ENCODE measurements at places on chromosomes 7 and 10.

DNA sequence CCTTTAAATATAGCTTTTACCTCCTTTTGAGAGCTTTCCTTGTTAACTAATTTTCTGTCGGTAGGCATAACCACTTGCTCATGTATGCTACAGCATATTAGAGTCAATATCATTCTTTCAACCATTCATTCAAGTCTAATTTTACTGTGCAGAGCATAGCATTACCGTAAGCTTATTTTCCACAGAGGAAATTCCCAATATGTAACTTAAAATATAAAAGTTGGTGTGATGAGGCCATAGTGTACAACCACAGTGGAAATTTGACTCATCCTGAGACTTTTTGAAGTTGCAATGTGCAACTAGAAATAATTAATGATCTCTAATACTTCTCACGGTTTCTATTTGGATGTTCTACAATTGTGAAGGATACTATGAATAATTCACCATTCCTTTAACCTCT lies 80.6 kb upstream of the KLF6 start:
- DNase-seq = no peak

DNA sequence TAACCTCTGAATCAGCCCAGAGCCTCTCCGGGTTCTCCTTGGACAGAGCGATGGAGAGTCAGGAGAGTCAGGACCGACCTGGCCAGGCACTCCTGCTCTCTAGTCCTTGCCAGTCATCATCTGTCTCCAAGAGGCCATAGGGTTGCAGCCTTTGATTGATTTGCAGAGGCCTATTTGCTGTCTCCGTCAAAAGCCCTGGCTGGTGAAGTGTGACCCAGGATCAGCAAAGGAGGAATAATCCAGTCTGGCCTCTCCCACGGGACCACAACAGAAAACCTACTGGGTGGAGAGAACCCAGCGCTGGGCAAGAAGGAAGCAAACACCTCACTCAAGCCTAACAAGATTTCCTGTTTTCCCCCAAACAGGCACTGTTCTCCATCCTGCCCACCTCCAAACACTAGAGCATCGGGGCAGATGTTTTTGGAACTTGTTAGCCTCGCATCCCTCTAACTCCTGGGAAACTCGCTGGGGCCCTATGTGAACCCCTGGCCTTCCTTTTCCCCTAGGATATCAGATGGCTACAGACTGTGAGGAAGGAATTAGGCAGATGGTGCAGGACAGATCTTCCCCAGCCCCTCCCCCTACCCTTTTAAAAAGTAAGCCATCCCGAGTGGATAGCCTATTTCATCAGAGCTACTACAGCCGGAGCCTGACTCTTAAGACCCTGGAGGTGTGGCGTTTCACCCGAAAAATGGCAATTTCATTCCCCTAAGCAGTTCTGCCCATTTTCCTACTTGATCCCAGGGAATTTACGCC lies 54.3 kb downstream of the PODXL start:
- no peak for DNase-seq

GRCh38 chr7:126774077-126774476 lies 478.7 kb downstream of the GRM8 start:
- DNase-seq = no peak

DNA sequence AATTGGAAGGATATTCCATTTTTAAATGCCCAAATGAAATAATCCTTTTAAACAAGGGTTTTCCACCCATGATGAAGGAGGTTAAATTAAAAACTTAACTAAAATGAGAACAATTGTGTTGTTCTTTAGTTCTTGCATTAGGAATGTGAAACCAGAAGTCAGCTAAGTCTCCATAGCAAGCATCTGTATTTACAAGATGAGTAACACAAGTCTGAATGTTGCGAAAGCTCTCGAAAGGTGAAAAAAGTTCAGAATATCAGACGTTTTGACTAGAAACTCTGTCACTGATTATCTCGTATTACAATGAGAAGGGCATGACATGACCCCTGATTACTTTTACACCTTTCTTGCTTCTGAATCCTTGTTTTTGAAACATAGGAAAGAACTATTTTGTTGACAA lies 149.6 kb downstream of the BICC1 start:
- DNase-seq = no peak

DNA sequence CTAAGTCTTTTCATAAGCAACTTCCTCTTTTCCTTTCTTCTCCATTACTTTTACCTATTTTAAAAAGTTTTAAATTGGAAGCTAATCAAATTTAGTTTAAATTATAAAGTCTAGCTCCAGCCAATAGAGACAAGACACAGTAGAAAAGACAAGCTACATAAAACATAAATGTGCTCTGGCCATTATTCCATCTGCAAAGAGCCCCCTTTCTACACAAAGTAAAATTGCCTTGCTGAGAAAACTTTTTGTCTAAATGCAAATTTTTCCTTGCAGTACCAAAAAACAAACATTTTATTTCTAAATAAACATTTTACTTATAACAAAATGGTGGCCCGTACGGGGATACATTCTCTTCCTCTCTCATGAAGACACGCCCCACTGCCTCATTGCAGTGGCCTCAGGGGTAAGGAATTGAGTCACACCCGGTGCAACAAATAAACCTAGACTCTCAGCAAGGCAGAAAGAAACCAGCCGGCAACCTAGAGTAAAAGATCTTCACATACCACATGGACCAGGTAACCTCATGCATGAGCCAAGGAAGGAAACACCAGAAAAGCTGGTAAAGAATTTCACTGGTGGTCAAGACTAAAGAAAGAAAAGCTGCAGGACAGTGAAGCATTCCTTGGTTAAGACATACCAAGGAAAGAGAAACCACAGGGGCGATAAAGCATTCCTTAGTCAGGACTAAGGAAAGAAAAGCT lies 71.6 kb upstream of the ZNF746 start:
- DNase-seq = no peak

DNA sequence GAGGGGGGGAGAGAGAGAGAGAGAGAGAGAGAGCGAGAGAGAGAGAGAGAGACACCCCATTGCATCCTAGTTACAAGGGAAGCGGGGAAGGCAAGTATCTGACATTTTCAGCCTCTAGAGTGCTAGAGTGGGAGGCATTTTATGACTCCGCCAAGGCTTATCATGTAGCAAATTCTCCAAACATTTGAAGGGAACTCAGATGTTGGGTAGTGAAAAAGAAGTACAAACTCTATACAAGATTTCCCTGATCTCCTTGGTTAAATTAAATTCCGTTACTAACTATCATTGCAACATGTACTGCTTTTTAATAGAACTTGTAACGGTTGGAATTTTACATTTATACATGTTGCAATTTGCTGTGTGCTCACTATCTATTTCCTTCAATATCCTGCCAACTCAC lies 83.4 kb upstream of the FAM3C start:
- no peak for DNase-seq

DNA sequence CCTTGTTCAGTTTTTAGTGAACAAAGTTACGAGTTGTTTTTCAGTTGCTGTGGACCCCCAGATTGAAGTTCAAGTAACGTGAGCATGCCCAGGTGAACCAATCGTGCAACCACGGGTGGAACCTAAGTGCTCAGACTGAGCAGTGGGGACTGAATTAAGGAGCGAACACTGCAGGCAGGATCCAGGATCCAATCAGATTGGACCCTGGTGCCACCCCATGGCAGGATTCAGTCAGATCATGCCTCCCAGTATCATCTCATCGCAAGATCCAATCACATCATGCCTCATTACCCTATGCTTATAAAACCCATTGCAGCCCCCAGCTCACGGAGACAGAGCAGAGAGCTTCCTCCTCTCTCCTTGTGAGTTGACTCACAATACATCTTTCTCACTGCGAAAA lies 80.9 kb downstream of the PFKFB3 start:
- DNase-seq = no peak

DNA sequence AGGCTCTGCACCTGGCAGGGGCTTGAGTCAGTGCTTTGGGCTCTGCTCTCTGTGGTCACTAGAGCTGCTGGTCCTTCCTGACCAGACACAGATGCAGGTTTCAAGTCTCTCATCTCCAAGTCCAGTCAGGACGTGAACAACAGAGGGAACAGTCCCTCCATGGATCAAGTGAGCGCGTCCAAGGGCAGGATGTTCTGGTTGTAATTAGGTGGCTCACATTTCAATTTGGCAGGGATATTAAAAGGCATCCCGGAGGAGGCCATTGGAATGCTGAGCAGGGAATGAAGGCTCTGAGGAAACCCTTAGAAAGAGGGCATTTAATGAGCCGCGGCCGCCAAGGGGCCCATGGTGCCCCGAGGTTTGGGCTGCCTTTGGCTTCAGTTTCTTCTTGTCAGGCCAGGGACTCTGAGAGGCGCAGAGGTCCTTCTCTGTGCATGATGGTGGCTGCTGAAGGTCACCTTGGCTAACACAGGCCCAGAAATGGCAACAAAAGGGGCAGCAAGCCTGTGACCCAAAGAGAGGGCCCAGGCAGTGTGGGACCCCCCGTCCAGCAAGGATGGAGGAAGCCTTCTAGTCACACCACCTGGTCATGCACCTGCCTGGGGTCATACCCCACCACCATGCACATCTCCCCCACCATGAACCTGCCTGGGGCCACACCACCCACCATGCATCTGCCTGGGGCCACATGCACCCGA lies 30.7 kb upstream of the INPP5A start:
- no peak for DNase-seq

DNA sequence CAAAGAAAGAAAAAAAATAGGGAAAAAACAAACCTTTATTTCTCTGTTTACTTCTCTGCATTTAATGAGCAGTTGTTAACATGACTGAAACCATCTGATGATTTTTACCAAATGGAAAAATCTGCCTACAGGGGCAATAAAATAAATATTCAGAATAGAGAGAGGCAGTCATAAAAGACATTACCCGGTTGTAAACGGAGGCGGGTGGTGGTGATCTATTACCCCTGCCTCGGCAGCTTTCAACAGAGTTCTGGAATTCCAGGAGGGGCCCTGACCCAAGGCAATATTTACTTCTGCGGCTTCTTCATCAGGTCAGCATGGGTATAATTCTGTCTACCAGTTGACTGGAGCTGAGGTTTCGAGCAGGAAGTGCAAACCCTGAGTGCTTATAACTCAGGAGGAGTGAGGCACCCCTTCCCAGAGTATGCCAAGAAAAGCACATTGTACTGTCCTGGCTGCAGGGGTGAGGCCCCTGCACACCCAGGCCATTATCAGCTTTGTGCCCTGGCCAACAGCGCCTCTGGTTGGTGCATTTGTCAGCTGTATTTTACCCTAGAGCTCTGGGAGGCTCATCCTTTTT lies 8.2 kb upstream of the CXCL12 start:
- DNase-seq = no peak

DNA sequence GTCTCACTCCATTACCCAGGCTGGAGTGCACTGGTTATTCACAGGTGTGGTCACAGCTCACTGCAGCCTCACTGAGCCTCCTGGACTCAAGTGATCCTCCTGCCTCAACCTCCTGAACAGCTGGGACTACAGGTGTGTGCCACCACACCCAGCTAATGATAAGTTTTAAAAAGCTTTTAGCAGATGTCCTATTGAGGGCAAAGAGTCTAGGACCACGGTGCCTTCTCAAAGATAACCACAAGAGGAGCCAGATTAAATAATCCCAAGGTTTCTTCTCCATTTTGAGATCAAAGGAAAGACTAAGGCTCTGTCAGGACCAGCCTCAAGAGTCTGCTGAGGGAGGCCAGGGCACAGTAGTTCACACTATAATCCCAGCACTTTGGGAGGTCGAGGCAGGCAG lies 4.7 kb downstream of the ATP5MF start:
- DNase-seq = no peak

DNA sequence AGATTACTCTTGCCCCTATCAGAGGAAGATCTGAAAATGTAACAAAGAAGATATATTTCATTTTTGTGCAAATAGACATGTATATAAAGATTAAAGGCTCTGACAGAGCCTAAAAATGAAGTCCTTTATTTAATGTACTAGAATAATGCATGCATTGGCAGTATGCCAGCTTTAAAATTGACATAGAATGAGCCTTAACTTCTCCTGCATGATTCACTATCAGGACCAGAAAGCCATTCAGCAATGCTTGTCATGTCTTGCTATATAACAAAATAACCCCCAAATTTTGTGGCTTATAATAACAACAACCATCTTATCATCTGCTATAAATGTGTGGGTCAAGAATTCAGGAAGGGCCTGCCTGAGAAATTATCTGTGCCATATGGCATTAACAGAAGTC lies 411.9 kb downstream of the GRM8 start:
- no peak for DNase-seq

- no peak for DNase-seq
Observed at GRCh38 chr7:118327174-118327573, 102.7 kb downstream of the ANKRD7 start.

- no peak for DNase-seq
Observed at GRCh38 chr10:69220041-69220451, at the start of gene HKDC1. Gene HKDC1 (plus strand): TSS chr10:69220332. CDS start chr10:69220436, 104 bp downstream.

DNA sequence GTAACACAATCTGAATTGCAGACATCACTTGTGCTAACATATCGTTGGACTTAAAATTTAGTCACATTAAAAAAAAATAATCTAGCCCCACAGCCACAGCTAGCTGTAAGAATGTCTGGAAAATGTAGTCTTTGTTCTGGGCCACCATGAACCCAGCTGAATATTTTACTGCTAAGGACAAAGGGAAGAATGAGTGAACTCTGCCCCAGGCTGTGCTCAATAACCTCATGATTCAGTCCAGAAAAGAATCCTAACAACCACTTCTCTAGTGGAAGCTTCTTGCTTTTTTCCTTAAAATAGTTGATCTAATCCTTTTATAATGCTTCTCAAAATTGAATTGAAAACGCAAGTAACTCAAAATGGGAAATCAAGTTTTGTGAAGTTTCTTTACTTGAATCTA lies 25.6 kb upstream of the SOSTDC1 start:
- no peak for DNase-seq

DNA sequence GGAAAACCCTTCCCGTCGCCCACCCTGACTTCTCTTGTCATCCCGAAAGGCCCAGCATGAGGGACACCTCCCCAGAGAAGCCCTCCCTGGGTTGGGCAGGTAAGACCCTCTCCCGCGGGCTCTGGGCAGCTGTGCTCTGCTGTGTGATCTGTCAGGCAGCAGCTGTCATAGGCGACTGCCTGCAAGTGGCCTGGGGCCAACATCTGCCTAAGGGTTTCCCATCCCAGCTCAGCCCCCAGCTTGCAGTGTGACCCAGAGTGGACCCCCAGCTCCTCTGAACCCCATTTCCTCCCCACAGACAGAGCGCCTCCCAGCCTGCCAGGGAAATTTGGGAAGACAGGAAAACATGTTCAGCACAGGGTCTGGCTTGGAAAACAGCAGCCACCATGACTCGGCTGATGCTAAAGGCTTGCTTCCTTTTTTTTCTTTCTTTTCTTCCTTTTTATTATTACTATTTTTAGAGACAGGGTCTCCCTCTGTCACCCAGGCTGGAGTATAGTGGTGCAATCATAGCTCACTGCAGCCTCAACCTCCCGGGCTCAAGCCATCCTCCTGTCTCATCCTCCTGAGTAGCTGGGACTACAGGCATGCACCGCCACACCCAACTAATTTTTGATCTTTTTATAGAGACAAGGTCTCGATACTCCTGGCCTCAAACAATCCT lies 18.3 kb upstream of the TNRC18 start:
- DNase-seq = no peak

GRCh38 chr10:79473496-79474095 lies 28.2 kb upstream of the ZCCHC24 start:
- no peak for DNase-seq

- no peak for DNase-seq
Observed at GRCh38 chr7:66564045-66564444, 64.6 kb upstream of the KCTD7 start.

Measured in stimulated activated CD4-positive, alpha-beta T cell treated with anti-CD3 and anti-CD28 coated beads, Interleukin-15, amount 100 ng/mL, for 1 hour (primary cell).